Smooth muscle cell of the coronary artery (primary cell): ENCODE measurements at places on chromosomes 16 and 17. TPM values are rescaled to one million over a fixed set of nuclear protein-coding genes. Genes with fewer than 3 reads are reported as not detected.

KCNJ2 gene
- 0.75 and 19.0 TPM in 2 replicates for total RNA-seq

TMEM132E gene
- total RNA-seq: under 0.01 TPM in 1 of 2 replicates, not detected in the other

SLC43A2 gene
- 7.8 and 16.5 TPM in 2 replicates for total RNA-seq

TTLL6 gene
- not detected in 2 replicates for total RNA-seq

SLC12A3 gene
- total RNA-seq: under 0.01 TPM in 1 of 2 replicates, not detected in the other
